ENCODE measurements at places on chromosomes 4 and X. TPM values are rescaled to one million over a fixed set of nuclear protein-coding genes. Genes with fewer than 3 reads are reported as not detected.

The GPRASP3 gene
- 1.9 TPM for total RNA-seq

The DNAAF6 gene
- not detected for total RNA-seq

DNA sequence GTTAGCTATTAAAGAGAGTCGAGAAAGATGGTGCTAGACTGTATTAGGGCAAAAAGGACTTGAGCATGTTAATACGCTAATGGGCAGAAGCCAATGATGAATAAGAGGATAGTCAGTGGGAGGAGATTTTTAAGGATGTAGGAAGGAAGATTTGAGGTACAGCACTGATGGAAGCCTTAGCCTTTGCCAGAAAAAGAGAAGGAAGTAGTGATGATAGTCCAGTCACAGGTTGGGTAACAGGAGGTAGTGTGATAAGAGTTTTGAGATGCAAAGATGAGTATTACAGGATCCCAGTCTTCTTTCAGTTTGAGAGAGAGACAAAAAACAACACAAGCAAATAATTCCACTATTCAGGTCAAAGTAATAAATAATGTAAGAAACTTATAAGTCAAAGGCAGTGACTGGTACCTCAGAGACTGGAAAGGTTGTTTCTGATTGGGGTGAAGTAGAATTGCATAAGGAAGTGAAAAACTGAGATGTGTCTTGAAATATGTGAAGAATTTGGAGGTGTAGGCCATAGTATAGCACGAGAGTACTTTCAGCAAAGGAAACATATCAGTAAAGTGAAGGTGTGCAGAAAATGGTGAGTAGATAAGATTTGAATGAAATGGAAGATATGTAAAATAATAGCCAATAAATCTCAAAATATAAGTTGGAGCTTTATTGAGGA, 22.1 kb upstream of the NDNF start:
- no peak for DNase-seq

The SLC6A14 gene
- total RNA-seq = not detected

- no peak for DNase-seq
These were observed 424.2 kb downstream of the PDGFC start for GRCh38 chr4:156547439-156547838.

- DNase-seq = no peak
These were observed 71.3 kb upstream of the SPRY1 start for GRCh38 chr4:123325241-123325681.

The CYSLTR1 gene
- 1.9 TPM for total RNA-seq

GRCh38 chrX:41085878-41086626, 807 bp downstream of the USP9X start:
- DNase-seq = peak; percentile 27

Measured in T-helper 17 cell (primary cell).